ENCODE measurements at places on chromosomes 13 and 19.

DNA sequence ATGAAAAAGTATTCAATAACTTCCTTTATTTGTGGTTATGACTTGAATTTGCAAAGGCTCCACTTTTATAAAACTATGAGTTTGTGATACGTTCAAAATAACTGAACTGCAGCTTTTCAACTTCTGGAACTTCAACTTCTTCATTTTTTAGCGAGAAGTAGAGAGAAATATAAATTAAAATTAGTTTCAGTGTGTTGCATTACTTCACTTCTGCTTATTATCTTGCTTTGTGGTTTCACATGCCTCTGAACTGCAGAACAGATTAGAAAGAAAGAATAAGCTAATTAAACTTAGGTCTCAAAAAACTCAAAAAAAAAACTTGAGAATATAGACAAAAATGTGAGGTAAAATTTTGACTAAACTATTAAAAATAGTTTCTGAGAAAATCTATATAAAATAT is 1073.4 kb downstream of the PCDH17 start:
- no peak for DNase-seq

GRCh38 chr19:28239270-28239669 is 973.7 kb downstream of the UQCRFS1 start:
- no peak for DNase-seq

DNA sequence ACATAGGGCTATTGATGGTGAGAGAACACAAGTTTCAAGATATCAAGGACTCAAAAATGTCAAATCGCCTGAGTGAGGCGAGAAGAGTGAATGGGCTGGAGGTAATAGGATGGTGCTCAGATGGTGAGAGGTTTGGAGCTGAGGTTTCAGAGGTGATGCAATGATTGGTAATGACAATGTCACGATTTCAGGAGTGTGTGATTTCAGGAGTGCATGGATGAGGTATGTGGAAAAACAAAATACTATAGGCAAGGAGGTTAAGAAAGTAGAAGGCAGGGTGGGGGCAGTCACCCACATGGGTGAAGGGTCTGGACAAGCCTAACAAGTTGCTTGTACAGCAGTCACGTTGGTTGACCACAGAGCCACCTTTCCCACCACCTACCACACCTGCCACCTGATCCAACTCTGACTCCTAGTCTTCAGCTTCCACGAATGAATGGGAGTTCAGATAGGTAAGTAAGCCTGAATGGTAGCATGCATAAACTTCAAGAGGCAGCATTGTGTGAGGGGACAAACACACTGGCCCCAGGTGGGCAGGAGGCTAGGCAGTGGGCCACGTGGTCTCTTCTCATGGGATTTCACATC is 71.5 kb downstream of the RUBCNL start:
- no peak for DNase-seq

DNA sequence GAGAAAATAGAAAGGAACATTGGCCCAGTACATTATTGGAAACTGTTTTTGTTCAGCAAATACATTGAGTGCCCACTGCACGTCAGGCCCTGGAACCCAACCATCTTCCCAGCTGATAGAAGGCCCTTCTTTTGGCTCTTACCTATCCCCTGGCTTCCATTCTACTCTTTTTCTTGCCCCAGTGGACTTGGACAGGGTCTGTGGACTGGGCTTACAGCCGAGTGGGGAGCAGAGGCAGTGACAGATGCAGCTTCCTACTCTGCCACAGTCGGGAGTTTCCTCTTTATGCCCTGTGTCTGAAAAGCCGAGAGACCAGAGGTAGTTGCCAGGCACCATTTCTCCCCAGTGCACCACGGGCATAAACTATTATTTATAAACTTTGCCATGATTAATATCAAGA is 70.4 kb downstream of the ARHGAP35 start:
- DNase-seq = no peak

- DNase-seq = no peak
These were observed at the start of gene PLEKHA4 for GRCh38 chr19:48868114-48868886. Gene PLEKHA4, minus strand, starts transcription at chr19:48868617. Its CDS starts 997 bp downstream, at chr19:48867620.

GRCh38 chr13:45178349-45179162 is 22.3 kb downstream of the KCTD4 start:
- DNase-seq = no peak

GRCh38 chr13:31046711-31047279 is 114.3 kb downstream of the TEX26 start:
- DNase-seq = no peak

DNA sequence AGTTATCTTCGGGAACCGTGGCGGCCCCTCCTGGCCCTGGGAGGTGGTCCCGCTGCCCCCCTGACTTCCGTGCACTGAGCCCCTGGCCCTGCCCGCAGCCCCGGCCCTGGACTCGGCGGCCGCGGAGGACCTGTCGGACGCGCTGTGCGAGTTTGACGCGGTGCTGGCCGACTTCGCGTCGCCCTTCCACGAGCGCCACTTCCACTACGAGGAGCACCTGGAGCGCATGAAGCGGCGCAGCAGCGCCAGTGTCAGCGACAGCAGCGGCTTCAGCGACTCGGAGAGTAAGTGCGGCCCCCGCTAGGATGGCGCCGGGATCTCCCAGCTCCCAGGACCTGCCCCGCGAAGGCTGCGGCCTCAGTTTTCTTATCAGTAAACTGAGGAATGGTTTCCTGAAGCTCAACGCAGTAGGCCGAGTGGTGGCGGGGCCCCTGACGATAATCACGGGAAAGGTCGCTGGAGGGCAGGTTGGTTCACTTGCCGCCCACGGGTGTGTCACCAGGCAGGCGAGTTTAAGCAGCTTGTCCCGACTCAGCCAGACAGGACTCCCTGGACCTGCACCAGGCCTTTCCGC is 924 bp downstream of the RGCC start:
- no peak for DNase-seq

DNA sequence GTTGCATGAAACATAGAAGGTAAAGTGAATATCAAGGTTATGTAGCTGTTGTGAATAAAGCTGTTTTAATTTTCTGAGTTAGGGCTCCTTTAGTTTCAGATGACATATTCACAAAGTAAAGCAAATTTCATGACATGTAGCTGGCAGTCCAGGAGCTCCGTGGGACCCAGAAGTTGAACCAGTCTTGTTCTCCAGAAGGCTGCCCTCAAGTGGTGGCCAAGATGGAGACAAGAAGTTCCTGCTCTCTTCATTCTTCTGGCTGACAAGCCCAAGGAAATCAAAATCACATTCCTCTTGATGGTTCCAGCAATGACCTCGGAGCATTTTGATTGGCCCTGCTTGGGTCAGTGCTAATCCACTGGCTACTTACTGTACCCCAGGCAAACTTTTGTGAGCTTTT is 128.7 kb downstream of the LIG4 start:
- no peak for DNase-seq

GRCh38 chr19:17049711-17050280 is 23.2 kb upstream of the CPAMD8 start:
- DNase-seq = no peak

- no peak for DNase-seq
These were observed 4.0 kb upstream of the HOOK2 start for GRCh38 chr19:12779162-12779993.

- no peak for DNase-seq
These were observed 133.9 kb upstream of the WASF3 start for GRCh38 chr13:26423629-26424028.

DNA sequence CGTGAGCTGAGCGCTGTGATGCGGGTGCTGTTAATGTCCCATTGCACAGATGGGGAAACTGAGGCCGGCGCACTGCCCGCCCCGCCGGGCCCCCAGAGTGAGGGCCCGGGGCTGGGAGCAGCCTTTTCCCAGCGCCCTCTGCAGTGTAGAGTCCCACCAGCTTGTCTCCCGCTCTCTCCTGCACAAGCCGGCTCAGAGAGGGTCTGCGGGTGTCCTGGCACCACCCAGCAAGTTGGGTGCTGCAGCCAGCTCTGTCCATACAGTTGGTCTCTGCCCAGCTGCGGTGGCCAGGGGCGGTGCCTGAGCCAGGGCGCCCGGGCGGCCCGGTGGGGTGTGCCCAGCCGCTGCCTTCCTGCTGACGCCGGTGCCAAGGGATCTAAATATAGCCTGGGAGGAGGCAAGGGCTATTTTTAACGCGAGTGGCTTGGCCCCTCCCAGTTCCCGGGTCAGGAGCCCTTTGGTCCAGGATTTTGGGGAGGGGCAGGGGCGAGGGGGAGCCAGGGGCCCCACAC is 19.3 kb downstream of the GADD45B start:
- no peak for DNase-seq

DNA sequence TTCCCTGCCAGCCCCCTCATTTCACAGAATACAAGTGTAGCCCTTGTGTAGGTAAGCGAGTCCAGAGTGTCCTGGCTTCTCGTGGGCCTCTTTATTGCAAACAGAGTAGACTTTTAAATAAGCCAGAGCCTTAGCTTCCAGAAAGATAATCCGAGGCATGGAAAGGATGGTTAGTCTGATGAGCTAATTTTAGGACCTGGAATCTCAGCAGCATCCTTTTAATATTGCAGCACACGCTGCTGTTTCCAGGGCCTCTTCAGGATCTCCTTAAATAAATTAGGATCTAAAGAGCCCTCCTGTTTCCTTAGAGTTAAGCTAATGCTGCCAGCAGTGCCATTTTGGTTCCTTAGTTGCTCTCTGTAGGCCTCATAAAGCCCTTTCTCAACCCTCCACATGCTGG is 99.2 kb downstream of the RFC3 start:
- no peak for DNase-seq

DNA sequence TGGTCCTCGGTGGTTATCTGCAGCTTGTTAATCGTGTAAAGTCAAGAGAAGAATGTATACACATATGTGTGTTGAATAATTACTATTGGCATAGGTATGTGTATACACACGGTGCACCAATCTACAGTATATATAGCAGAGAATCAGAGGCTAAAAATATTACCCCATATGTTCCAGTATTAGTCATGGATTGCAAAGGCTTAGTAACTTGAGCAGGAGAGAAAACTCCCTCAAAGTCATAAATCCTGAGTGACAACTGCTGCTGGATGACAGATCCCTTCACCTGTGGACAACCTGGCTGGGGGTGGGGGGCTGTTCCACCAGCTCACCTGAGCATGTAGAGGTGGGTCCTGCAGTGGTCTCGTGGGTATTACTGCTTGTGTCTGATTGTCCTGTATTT is 185.0 kb downstream of the ZNF536 start:
- no peak for DNase-seq

GRCh38 chr13:51643105-51643881 is 59.0 kb downstream of the WDFY2 start:
- DNase-seq = no peak

GRCh38 chr19:1847684-1848398 is 442 bp downstream of the REXO1 start:
- DNase-seq = no peak

GRCh38 chr19:55112777-55113569 is 4.5 kb downstream of the PPP1R12C start:
- peak; percentile 57 for DNase-seq

GRCh38 chr19:10419646-10420443 is 493 bp upstream of the PDE4A start:
- no peak for DNase-seq

GRCh38 chr13:31965361-31966066 is 66.1 kb upstream of the FRY start:
- DNase-seq = no peak

GRCh38 chr13:101258071-101258470 is 158.2 kb downstream of the NALCN start:
- DNase-seq = no peak

DNA sequence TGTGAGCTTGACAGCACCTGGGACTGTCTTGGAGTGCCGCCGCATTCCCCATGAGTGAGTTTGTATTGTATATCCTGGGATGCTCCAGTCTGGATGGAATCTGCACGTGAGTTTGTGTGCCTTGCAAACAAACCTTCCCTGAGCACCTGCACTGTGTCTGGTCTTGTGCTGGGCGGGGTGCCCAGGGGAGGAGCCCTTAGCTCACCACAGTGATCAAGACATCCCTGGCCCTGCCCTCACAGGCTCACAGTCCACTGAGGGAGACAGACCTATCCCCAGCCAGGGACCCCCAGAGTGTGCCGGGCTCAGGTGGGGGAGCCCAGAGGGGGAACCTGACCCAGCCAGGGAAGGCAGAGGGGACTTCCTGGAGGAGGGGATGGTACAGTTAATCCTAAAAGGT is 1.7 kb upstream of the BCAM start:
- DNase-seq = no peak

GRCh38 chr13:112785483-112785856 is 95.6 kb downstream of the ATP11A start:
- DNase-seq = no peak

DNA sequence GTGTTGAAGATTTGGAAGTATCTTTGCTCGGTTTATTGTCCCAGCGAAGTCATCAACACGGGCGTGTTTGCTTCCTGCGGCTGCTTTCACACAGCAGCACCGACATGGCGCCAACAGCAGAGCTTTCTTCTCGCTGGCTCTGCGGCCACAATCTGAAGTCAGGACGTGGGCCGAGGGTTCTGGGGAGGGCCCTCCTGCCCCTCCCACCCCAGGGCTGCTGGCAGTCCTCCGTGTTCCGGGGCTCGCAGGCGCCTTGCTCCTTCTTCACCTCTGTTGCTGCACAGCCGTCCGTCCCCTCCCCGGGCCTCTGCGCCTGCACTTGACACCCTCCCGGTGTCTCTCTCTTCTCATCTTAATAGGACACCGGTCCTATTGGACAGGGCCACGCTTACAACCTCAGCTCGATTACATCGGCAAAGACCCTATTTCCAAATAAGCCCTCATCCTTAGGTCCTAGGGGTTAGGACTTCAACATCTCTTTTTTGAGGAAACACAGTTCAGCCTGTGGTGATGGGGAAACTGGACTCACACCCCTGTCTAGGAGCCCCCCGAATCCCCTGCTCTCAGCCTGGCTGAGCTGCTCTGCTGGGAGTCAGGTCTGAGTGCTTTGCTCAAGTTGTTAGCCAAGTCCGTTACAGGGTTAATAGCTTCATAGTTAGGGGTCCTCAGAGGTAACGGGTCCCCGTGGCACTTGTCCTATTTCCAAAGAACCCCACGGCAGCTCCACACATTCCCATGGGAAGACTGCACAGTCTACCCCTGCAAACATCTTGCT is 2.7 kb upstream of the TEX29 start:
- DNase-seq = peak; percentile 34

- no peak for DNase-seq
These were observed 1.8 kb upstream of the SIGLEC12 start for GRCh38 chr19:51503286-51503817.

DNA sequence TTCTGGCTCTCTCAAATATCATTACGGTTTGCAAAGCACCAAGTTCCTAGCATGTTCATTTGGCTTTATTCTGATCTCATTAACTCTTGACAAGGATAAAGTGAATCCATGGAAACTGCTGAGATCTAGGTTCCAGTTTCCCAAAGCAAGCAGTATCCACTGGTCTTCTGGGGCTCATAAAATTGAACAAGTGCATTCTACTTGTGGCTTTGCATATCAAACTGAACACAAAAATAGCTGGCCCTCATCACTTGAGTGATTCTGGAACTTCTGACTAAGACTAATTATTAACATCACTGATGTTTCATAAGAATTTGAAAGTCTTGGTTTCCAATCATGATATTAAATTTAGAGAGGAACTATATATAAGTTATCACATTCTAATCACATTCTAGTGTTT is 6.3 kb upstream of the KCTD12 start:
- DNase-seq = no peak

DNA sequence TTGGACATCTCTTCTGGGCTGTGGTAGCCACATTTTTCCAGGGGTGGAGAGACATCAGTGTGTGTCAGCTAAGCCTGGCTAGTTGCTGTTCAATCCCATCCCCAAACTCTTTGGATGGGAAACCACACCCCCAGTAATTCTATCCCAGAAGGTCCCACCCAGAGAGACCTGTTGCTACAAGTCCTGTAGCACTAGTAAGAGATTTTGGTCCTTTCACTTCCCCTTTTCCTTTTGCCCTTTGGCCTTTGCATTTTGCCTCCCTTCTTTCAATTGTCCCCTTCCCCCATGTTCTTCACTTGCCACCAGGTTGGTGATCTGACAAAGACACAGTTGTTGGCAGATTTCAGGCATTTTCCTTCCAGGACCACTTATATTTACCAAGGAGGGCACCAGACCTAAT is 3.8 kb downstream of the CBY2 start:
- no peak for DNase-seq

GRCh38 chr13:114001331-114002008 is 27.6 kb upstream of the C13orf46 start:
- peak; percentile 34 for DNase-seq
